ENCODE measurements at places on chromosomes 11 and 22.
A peak's percentile ranks its signal among the peaks of the same experiment; 100 is the strongest.

DNA sequence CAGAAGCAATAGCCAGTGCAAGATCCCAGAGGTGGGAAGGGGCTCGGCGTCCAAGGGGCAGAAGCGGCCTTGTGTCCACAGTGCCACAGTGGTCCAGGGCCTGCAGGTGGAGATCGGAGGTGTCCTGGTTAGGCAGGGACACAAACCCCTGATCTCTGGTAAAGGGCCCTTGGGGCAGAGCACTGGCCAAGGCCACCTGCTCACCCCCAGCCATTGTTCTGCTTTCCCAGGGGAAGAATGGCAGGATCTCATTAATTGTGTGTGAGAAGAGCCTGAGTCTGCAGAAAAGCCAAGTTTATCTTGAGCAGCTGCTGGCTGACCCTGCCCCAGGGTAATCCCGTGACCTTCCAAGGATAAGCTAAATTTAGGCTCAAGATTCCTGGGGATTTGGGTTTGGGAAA lies 3.1 kb upstream of the CLDN5 start:
- DNase-seq: no peak

- peak; percentile 86 for DNase-seq
Observed at GRCh38 chr11:57787920-57788702, 26.5 kb downstream of the CTNND1 start.

- DNase-seq: peak; percentile 28
Observed at GRCh38 chr11:44949160-44950030, 1.3 kb downstream of the TP53I11 start.

DNA sequence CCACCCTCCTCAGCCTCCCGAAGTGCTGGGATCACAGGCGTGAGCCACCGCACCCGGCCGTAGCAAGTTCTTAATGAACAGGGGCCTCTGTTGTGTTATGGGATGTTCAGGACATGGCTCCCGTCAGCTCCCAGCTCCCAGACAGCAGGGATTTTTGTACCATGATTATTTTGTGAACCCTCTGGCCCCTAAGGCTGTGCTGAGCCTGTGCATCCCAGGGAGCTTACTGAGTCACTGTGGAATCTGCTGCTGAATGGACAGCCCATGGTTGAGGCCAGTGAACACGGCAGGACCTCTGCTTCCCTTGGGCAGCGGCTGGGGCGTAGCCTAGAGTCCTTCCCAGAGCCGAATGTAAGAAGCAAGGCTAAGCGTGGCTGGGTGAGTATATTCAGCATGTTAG lies 245.2 kb downstream of the NTM start:
- DNase-seq: no peak

DNA sequence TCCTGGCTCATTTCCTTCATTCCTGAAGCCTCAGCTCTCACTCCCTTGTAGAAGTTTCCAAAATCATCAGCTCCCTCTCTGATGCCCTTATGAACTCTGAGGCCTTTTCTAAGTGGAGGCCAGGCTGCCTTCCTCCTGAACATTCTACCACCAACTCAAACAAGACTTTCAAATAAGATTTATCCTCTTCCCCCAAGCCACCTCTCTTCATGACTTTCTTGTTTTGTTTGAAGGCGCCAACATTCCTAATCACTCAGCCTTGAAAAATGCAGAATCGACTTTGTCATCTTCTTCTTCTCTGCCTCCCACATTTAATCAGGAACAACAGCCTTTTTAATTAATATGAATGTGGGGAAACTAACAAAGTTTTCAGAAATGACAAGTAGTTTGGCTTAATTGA lies 927.9 kb downstream of the OPCML start:
- no peak for DNase-seq

GRCh38 chr11:132943706-132944568 lies 588.4 kb downstream of the OPCML start:
- DNase-seq: no peak

DNA sequence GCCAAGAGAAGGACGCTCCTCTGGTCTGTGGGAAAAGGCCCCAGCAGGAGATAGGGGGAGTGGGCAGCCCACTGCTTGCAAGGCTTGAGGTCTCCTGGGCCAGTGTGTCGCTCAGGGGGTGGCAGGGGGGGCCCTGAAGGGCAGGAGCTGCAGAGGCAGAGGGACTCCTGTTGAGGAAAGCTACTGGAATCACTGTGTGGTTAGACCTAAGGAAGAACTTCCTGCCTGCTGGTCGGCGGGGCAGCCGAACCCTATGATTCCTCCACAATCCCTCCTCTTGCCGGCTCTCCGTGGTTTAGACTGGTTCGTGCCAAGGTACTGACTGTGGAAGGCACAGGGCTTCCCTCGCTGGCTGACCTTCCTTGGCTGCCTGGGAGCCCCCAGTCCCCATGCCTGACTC lies 6.2 kb downstream of the GP1BB start:
- DNase-seq: no peak

GRCh38 chr11:128660947-128661346 lies 32.9 kb upstream of the FLI1 start:
- peak; percentile 60 for DNase-seq
